ENCODE measurements at places on chromosomes 5 and 9. TPM values are rescaled to one million over a fixed set of nuclear protein-coding genes. Genes with fewer than 3 reads are reported as not detected.

Gene ADGRD2
- polyA plus RNA-seq: not detected

Gene COMMD10
- polyA plus RNA-seq: 32.6 TPM

Gene FOXD4L4
- 0.12 TPM for polyA plus RNA-seq

Gene SLC36A3
- polyA plus RNA-seq: not detected

Gene IPO11
- 26.0 TPM for polyA plus RNA-seq

Gene RPP25L
- polyA plus RNA-seq: 17.4 TPM

Gene SPEF2
- polyA plus RNA-seq: 7.2 TPM

GRCh38 chr9:79284081-79284480 lies 287.7 kb upstream of the TLE4 start:
- no peak for DNase-seq

- DNase-seq: peak; percentile 63
Measured at GRCh38 chr9:119003882-119004617, 365.2 kb downstream of the BRINP1 start.

DNA sequence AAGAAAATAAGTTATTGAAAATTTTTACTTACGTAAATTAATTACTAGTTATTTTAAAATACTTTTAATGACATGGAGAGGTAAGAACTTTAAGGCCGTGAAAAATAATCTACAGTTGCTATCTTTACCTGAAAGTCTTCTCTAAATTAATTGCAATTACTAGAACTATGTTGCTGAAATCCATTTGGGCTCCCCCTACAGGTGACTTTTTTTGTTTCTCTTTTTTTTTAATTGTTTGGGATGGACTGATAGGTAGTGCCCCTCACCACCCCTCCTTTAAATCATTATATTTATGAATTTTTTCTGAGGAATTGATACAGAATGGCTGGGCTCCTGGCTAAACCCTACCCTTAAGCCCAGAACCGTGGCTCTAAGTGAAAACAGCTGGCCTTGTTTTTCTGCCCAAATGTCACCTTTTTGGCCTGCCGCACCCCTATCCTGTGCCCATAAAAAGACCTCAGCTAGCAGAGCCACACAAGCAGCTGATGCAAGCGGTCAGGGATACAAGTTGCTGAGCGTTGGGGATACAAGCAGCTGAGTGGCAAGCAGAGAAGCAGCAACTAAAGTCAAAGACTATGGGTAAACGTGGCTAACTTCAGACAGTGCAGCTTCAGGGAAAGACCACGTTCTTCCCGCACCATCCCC lies 315.2 kb upstream of the ACO1 start:
- DNase-seq: no peak

GRCh38 chr9:124512806-124513204 lies 5.6 kb upstream of the NR5A1 start:
- DNase-seq: no peak

DNA sequence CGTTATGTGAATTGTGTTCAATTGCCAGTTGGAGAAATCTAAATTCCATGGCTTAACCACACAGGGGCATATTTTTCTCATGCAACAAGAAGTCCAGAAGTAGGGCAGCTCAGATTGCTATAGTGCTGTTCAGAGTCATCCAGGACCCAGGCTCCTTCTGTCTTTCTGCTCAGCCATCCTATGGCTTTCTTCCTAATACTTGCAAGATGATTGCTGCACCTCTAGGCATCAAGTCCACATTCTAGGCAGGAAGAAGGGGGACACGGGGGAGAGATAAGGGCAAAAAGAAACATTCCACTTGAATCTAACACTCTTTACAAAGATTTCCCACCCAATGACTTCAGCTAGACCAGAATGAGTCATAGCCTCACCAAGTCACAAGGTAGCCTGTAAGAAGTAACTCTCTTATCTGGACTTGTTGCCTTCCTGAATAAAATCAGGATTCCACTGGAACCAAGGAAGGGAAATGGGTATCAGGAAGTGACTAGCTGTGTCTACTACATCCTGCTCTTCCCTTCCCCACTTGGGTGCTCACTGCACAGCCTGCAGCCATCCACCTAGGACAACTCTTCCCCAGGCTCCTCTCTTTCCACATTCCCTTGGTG lies 5.3 kb downstream of the ERAP2 start:
- no peak for DNase-seq

DNA sequence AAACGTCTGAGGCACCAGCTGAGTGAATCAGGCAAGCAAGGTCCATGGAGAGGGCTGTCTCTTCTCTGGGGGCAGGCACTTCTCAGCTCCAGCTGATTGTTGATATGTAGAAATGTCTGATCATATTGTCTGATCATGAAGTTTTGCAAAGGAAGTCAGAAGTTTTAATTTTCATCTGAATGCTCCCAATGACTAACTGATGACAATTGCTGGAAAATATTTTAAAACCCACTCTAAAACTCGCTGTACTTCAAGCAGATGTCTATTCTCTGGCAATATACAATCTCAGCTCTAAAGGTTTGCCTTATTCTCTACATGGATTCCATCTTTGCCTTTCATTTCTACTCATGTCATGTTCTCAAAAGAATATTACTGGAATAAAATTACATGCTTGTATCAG lies 12.7 kb downstream of the PLK2 start:
- DNase-seq: no peak

DNA sequence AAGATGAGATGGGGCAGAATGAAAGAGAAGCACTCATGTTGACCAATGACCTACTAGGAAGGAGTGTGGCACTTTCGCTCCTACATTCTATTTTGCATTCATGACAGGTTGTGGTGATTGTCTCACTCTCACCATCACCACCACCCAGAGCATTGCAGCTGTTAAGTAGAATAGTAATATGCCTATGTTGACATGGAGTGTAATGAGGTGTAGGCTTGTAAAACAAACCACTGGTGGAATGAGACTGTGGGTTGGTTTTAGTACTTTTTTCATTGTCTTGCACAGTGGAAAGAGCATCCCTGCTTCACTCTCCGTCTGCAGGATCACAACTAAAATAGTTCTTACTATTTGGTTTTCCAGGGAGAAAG lies 516.7 kb downstream of the NTRK2 start:
- no peak for DNase-seq

DNA sequence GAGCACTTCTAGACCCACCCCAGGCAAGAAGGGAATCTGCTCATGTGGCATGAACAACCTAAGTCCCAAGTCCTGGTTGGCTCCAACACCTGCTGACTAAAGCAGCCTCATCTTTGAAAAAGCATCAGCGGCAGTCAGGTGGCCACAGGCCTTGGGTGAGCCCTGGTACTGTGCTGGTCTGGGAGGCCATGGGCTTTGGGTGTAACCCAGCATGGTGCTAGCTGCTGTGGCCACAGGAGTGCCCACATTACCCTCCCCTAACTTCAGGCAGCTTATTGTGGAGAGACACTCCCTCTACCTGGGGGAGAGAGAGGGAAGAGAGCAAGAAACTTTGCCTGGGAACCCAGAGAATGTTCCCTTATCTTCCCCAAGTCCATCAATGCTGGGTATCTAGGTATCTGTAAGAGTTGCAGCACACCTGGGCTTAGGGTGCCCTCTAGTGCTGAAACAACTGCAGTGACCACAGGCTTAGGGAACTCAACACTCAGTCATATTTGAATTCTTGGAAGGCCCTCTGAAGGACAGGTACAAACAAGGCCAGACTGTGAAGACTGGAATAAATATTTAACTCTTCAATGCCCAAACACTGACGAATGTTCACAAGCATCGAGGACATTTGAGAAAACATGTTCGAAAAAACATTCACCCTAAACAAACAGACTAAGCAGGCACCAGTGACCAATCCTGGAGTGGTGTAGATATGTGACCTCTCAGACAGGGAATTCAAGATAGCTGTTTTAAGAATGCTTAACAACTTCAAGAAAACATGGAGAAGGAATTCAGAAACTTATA lies 69.9 kb upstream of the OR2K2 start:
- DNase-seq: no peak

DNA sequence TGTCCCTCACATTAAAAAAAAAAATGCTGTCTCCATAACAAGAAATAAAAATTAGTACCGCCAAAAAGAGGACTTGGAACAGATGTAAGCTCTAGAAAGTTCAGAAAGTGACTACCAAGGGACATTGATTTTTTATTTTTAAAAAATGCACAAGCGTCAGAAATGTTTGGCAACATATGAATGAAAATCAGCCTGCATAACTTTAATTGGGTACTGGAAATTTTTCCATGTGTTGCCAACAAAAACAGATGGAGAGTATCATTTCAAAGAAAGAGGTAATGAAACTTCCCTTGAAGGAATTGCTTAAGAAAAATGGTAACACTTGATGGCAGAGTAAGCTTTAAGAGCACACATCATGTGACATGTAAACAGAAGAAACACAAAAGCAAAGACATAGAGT lies 47.2 kb downstream of the OR2K2 start:
- DNase-seq: no peak

- DNase-seq: no peak
Measured at GRCh38 chr9:17614250-17614649, 35.4 kb downstream of the SH3GL2 start.

DNA sequence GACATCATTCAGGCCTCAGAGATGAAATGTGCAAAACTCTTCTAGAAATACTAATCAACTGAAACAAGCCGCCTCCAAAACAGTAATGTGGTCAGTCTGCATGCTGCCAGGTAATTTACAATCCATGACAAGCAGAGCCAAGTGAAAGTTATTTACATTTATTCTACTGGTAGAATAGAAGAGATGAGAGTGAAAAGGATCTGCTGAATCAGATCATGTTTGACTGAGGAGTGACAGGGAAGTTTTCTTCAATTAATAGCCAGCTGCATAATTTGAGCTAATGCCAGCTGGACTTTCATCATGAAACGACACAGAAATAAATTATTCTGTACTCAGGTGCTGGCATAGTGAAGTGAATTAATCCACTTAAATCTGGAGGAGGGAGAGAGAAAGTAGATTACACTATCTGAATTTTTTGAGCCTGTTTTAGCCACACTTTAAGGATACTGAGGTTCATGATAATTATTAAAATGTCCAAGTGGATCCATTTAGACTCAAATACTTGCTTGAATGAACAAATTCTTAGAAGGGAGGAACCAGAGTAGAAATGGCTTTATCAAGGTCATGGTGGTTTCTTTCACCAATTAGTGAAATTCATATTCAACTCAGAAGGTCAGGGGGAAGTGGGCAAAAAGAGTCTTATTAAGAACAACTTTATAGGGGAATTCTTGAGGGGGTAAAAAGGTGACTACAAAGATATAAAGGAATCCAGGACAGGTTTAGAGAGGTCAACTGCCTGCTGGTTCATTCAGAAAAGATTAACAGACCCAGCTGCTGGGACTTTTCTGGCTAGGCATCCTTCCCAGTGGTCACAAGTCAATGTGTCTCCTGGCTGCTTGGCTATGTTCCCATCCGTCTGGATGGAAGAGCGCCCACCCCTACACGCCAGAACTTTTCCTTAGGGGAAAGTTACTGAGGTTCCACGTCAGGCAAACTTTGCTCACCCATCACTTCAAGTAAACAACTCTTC lies 350.4 kb downstream of the PDE4D start:
- DNase-seq: peak; percentile 78

GRCh38 chr9:4714266-4715016 lies 26.6 kb downstream of the AK3 start:
- no peak for DNase-seq

DNA sequence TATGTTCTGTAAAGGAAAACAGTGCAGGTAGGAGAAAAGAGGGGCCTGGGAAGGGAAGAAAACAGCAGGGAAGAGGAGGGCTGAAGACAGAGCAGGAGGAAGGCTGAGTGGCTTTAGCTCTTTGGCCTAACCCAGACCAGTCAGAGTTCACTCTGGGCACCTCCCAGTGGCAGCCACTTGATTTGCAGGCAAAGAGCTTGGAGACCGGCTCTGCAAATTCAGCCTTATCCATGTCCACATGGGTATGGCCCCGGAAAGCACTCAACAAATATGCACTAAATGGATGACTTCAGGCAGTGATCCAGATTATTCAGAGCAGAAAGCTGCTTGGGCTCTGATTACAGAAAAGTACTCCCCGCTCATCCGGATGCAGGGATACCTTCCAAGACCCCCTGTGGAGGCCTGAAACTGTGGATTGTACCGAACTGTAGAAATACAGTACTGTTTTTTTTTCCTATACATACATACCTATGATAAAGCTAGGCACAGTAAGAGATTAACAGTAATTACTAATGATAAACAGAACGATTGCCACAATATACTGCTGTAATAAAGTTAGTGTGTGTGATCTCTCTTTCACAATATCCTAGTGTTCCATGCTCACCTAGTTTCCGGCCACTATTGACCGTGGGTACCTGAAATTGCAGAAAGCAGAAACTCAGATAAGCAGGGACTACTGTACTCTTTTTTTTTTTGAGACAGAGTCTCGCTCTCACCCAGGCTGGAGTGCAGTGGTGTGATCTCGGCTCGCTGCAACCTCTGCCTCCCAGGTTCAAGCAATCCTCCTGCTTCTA lies 4.6 kb upstream of the RNU6ATAC start:
- DNase-seq: no peak

GRCh38 chr5:5340206-5340729 lies 82.2 kb upstream of the ICE1 start:
- DNase-seq: peak; percentile 87

GRCh38 chr9:93091453-93092081 lies 4.5 kb upstream of the CARD19 start:
- DNase-seq: no peak

DNA sequence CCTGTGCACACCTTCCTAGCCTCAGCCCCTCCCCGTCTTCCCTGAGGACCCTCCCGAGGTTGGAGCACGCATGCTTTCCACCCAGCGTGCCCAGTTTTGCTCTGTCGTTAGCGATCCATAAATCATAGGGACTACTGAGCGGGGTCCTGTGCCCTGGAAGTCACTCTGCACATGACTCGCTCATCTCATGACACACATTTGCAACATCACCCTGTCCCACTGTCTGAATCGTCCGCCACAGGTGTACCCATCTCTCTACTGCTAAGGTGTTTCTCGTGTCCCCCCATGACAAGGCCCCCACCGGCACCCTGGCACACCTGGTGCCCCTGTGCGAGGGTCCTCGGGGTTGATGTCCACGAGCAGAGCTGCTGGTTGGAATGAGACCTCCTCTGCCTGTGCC lies 69.0 kb upstream of the BARHL1 start:
- DNase-seq: no peak

DNA sequence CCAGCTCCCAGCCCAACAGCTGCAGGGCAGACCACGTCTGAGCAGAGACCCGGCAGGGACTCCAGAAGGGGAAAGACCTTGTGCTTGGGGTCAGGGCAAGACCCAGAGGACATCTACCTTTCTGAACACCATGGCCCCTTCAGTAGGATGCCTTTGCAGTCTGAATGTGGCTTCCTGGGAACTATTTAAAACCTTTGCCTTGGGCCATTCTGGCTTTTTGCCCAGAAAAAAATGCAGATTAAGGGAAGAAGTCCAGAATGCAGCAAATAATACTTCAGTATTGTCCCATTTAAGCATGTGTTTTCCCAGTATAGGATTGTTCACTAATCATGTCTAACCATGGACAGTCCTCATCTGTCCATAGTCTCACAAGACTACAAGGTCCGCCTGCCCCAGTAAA lies 67.5 kb upstream of the ERCC6L2 start:
- peak; percentile 36 for DNase-seq

DNA sequence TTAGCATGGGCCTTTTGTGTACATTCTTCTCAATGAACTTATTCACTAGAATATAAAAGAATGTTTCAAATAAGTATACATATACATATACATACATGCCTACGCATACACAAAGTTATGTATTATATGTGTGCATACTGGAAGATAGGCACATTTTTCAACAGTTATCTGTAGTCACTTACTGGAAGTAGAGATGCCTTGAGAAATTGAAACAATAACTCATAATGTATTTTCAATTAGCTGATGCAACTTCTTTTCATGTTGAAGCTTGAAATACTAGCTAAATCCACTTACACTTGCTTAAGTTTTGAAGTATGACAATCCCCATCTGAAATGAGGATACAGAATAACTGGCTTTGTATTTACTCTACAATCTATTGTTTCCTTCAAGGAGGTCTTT lies 469.0 kb upstream of the PTGER4 start:
- no peak for DNase-seq

- DNase-seq: no peak
Measured at GRCh38 chr5:69275563-69275962, 40.9 kb downstream of the CDK7 start.
